ENCODE measurements at places on chromosomes 5 and 9.
A peak's percentile ranks its signal among the peaks of the same experiment; 100 is the strongest.

GRCh38 chr5:123436201-123436600, 13.0 kb upstream of the CEP120 start:
- DNase-seq, result no peak

- no peak for DNase-seq
These were observed 76.4 kb downstream of the NDFIP1 start for GRCh38 chr5:142184988-142185387.

GRCh38 chr5:32541241-32541640, 44.1 kb upstream of the SUB1 start:
- DNase-seq, result no peak

GRCh38 chr9:14512942-14513341, 180.3 kb downstream of the ZDHHC21 start:
- DNase-seq, result no peak

GRCh38 chr5:2014058-2014610, 131.4 kb upstream of the IRX4 start:
- DNase-seq, result no peak

DNA sequence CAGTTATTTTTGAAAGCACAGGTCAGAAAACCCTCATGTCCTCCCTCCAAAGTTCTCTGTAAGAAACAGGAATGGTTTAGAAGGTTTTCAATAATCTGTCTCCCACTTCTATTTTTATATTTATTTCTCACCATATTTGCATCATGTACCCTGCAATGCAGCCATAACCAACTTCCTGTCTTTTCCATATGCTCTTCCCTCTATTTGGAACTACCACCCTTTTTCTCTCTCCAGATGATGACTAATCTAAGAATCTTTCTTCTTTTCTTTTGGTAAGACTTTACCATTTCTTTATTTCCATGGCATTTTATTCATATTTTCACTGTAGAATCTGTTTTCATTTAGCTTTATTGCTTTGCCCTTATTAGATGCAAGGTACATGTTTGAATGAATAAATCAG, 33.9 kb downstream of the MAN2A1 start:
- no peak for DNase-seq

GRCh38 chr5:130267926-130268325, 363.7 kb downstream of the CHSY3 start:
- no peak for DNase-seq

DNA sequence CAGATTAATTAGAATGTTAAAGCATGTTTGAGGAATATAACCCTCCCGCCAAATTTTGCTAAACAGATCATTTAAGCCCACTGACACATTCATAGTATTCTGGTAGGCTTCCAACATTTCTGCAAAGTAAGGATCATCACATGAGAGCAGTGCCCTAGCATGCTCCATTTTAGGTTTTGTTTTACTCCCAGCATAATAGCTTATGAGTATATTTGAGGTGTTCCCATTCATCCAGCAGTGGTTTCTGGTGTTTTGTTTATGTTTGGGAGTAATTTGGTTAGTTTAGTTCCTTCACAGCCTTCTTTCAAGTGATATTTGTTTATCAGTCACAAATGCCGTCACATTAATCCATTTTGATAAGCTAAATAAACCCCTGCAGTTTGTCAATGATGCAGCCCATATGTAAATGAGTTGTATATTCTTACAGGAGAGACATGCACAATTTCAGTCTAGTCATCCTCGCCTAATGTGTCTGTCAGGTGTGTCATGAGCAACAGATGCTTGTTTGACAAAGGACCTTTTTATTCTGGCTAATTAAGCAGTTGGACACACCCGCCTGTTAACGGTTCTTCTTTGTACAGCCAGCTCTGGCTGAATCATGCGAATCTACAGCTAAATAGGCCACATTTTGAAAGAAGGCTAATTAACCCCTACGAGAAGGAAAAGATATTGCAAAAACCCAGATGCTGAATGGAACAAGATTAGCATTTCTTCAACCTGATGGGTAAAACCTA, 124.4 kb downstream of the RFX3 start:
- DNase-seq, result peak; percentile 71

GRCh38 chr9:8521112-8521511, 721.5 kb upstream of the DMAC1 start:
- no peak for DNase-seq

DNA sequence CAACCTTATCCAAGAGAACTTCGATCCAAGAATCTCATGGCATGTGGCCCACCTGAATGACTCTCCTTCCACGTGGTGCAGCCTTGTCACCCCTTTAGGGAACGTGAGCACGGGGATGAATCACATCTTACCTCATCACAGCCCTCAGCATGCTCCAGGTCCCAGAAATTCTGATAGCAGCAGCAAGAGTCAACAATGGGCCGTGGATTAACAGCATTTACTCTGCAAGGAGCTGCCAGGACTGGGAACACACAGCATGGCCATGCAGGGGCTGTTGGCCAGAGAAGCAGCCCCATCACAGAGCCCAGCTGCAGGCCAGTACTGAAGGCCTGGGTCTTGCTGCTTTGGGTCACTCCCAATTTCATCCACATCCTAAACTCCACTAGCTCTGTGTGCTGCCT, 150.4 kb downstream of the C5orf15 start:
- DNase-seq, result no peak

DNA sequence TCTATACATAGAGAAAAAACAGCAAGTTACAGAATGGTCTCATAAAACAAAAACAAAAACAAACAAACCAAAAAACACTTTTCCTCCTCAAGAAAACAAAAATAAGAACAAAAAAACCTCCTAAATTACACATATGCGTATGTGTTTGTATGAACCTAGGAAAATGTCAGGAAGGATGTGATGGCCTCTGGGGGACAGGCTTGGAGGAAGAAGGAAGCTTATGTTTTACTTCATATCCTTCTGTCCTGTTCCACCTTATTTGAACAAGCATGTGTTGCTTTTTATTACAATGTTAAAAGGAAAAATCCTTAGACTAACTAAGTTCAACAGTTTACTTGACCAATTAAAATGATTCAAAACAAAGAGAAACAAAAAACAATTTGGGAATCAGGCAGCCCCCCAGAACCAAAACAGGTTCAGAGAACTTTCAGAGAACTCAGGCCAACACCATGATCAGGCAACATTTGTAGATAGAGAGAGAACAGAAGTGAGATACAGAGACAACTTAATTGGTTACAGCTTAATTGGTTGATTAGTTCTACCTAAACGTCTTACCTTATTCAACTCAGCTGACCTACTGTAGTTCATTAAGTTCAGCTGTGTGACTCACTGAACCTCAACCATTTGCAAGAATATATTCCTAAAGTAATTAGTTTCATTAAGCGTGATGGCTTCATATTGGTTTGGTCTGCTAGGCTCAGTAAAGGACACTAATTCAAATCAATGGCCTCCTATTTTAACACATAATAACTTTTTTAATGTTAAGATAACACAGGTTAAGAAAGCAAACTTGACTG, 10.1 kb downstream of the SPAAR start:
- no peak for DNase-seq

GRCh38 chr5:34865091-34865490, 26.1 kb downstream of the TTC23L start:
- no peak for DNase-seq

GRCh38 chr5:14655146-14655741, 9.3 kb upstream of the OTULIN start:
- DNase-seq, result no peak

- peak; percentile 51 for DNase-seq
These were observed 103.6 kb upstream of the CHD1 start for GRCh38 chr5:99032234-99033013.

- DNase-seq, result no peak
These were observed 404.9 kb upstream of the ZNF608 start for GRCh38 chr5:125151150-125151900.

GRCh38 chr5:32283539-32284377, 29.0 kb downstream of the MTMR12 start:
- DNase-seq, result no peak

DNA sequence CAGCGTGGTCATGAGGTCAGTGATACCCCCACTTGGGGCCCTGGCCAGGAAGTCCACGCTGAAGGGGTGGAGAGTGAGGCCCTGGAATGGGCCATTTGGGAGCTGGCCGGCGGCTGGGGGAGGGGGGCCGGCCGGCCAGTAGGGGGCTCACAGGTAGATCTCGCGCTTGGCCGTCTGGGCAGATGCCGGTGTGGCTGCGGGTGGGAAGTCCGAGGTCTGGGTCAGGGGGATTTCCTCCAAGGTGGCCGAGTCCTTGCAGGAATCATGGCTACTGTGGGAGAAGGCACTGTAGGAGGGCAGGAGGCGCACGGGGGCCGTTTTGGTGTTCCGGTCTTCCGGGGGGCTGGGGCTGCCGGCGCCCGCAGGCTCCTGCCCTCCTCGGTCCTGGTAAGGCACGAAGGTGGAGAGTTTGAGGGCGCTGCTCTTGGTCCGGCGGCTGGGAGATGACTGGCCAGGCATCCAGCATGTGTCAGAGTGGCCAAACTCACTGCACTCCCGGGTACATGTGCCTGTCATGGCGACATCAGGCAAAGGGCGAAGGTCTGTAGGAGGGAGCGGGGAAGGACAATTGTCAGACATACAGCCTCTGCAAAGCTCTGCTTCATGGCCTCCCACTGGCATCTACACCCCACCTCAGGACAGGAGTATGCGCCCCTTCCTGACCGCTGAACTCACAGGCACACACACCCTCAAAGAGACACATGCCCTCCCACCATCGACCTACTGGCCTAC, 24.1 kb downstream of the PCDH1 start:
- no peak for DNase-seq

DNA sequence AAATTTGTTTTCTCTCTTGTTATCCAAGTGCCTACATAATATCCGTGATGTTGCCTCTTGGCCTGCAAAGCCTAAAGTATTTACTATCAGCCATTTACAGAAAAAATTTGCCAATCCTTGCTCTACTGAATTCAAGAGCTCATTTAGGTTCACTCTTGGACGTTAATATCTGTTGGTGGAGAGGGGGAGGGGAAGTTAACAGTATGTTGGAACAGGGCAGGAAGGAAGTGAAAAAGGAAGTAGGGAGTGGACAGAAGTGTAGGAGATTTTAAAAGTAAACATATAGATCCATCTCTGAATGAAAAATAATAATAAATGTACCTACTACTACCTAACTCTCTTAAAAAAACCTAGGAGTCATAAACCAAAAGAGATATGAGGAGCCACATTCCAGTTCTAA, 32.8 kb downstream of the ZNF608 start:
- DNase-seq, result no peak

- no peak for DNase-seq
These were observed 361.2 kb upstream of the TARS1 start for GRCh38 chr5:33079548-33079947.

- DNase-seq, result no peak
These were observed 345.4 kb downstream of the CDH9 start for GRCh38 chr5:26692952-26693351.

GRCh38 chr5:43110606-43111170, 10.0 kb upstream of the ZNF131 start:
- peak; percentile 53 for DNase-seq

GRCh38 chr5:113103330-113103729, 126.7 kb downstream of the DCP2 start:
- DNase-seq, result no peak

DNA sequence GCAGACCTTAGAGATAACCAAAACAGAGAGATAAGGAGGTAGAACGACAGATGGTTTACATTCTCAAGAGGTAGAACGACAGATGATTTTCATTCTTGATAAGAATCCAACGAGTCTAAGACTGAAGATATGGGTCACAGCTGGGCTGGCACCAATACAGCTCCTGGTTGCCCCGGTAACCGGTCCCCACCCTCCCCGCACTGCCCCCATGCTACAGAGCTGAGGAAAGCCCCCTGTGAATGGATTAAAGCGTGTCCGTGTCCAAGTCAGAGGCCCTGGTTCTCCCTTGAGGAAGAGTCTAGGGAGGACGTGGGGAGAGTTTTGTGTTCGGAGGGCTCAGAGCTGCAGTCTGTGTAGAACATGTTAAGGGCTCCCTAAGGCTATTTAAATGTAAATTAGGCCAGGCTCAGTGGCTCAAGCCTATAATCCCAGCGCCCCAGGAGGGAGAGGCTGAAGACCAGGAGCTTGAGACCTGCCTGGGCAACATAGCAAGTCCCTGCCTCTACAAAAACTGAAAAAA, 8.1 kb downstream of the IDNK start:
- DNase-seq, result no peak

- DNase-seq, result no peak
These were observed 13.6 kb upstream of the LMNB1 start for GRCh38 chr5:126763371-126763770.

- no peak for DNase-seq
These were observed 45.5 kb downstream of the SH3RF2 start for GRCh38 chr5:145981589-145982571.

DNA sequence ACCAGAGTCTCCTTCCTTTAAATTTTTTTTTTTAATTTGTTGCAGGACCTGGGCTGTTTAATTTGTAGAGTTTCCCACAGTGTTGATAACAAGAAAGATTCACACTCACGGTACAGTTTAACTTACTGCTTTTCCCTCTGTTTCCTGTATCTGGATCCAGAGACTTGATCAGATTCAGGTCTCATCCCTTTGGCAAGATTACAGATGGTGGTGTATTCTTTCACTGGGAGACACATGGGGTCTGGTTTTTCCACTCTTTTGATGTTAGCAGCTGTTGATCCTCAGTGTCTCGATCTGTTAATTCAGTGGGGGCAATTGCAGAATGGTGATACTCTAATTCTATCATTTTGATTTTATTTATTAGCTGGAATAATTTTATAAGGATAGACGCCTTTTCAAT, 75.4 kb upstream of the TNFAIP8 start:
- no peak for DNase-seq

GRCh38 chr5:153516504-153517240, 26.2 kb downstream of the GRIA1 start:
- no peak for DNase-seq

DNA sequence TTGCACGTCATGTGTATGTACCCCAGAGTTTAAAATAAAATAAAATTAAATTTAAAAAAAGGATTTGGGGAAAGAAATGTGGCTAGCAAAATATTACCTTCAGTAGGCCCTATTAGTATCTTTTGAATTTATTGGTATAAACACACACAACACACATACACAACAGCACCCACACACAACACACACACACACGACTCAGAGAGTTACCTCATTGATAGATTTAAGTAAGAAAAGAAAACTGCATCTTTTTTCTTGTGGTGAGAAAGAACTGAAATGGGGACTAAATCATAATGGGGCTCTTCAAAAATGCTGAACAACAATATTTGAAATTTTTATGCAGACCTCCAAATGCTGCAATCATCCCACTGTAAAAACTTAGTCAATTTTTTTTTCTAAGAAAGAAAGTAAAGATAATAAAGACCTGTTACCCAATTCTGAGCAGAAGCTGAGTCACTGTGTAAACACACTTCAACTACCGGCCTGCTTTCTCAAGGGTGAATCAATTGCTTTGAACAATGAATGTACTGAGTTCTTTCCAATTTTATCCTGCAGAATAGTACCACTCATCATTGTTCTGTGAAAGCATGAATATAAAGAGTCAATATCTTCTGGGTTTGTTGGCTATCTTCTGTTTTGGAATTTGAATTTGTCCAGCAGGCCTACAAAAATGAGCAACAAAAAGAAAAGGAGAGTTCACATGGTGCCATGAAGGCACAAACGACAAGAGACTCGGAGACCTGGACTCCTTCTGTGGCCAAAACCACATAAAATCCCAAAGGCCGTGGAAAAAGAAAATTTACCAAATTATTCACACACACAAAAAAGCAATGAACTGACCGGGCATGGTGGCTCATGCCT, 57.9 kb upstream of the CCNG1 start:
- DNase-seq, result no peak

- no peak for DNase-seq
These were observed 31.2 kb downstream of the AMBP start for GRCh38 chr9:114046875-114047274.

GRCh38 chr5:23012842-23013241, 159.7 kb upstream of the CDH12 start:
- peak; percentile 32 for DNase-seq

Measured in NCI-H2081 (cell line).